ENCODE measurements at places on chromosomes 5 and 9. TPM values are rescaled to one million over a fixed set of nuclear protein-coding genes. Genes with fewer than 3 reads are reported as not detected.

The ANKRD31 gene
- not detected for total RNA-seq

The SPATA31A3 gene
- not detected for total RNA-seq

The PRR16 gene
- total RNA-seq: 2.6 TPM

The DNAJC21 gene
- total RNA-seq: 81.7 TPM

The MCCC2 gene
- 48.2 TPM for total RNA-seq

The BTNL9 gene
- 14.5 TPM for total RNA-seq

The FIBCD1 gene
- not detected for total RNA-seq

GRCh38 chr5:127367946-127368465, 77.4 kb downstream of the MEGF10 start:
- peaks cover 32% of the 10 kb centered on the region for H3K4me1 ChIP-seq
- no peaks in the 10 kb centered on the region for H3K27me3 ChIP-seq
- H3K4me3 ChIP-seq: no peak overlapping the region
- no peak for DNase-seq
- no peaks in the 10 kb centered on the region for H3K36me3 ChIP-seq
- H3K27ac ChIP-seq: no peak overlapping the region

GRCh38 chr5:3075309-3075708, 323.8 kb upstream of the IRX2 start:
- H3K27me3 ChIP-seq: no peaks in the 10 kb centered on the region
- no peak overlapping the region for H3K4me3 ChIP-seq
- no peak overlapping the region for H3K27ac ChIP-seq
- no peaks in the 10 kb centered on the region for H3K36me3 ChIP-seq
- no peaks in the 10 kb centered on the region for H3K4me1 ChIP-seq

DNA sequence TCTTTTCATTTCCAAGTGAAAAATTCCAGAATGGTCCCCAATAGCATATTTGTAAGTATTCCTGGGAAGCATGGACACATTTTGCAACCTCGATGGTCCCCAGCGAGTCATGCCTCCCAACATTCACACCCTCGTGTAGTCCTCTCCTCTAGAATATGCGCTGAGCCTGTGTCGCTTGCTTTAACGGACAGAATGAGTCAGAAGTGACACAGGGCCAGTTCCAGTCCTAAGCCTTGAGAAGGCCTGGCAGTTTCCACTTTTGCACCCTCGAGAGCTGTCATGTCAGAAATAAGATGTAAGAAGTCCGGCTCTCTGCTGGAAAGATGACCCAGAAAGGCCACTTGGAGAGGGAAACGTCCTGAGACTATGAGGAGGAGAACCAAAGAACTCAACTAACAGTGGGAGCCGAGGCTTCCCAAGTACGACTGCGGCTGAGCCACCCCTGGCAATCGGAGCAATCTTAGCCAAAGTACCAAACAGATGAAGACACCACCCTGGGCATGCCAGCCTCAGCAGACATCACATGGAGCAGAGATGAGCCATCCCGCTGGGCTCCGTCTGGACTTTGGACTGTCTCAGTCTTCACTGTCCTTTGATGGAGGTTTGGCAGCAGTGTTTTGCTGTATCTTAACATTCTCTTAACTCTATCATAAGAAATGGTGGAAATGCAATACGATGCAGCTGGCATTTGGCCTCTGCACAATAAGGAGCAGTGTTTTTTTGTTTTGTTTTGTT, 42.6 kb upstream of the GFPT2 start:
- H3K36me3 ChIP-seq: no peaks in the 10 kb centered on the region
- H3K4me3 ChIP-seq: no peak overlapping the region
- no peaks in the 10 kb centered on the region for H3K27me3 ChIP-seq
- DNase-seq: no peak
- H3K27ac ChIP-seq: no peak overlapping the region

GRCh38 chr9:4010309-4010708, 289.6 kb downstream of the GLIS3 start:
- no peak overlapping the region for H3K4me3 ChIP-seq
- H3K36me3 ChIP-seq: no peaks in the 10 kb centered on the region
- H3K27me3 ChIP-seq: no peaks in the 10 kb centered on the region
- H3K4me1 ChIP-seq: no peaks in the 10 kb centered on the region
- H3K27ac ChIP-seq: no peak overlapping the region

DNA sequence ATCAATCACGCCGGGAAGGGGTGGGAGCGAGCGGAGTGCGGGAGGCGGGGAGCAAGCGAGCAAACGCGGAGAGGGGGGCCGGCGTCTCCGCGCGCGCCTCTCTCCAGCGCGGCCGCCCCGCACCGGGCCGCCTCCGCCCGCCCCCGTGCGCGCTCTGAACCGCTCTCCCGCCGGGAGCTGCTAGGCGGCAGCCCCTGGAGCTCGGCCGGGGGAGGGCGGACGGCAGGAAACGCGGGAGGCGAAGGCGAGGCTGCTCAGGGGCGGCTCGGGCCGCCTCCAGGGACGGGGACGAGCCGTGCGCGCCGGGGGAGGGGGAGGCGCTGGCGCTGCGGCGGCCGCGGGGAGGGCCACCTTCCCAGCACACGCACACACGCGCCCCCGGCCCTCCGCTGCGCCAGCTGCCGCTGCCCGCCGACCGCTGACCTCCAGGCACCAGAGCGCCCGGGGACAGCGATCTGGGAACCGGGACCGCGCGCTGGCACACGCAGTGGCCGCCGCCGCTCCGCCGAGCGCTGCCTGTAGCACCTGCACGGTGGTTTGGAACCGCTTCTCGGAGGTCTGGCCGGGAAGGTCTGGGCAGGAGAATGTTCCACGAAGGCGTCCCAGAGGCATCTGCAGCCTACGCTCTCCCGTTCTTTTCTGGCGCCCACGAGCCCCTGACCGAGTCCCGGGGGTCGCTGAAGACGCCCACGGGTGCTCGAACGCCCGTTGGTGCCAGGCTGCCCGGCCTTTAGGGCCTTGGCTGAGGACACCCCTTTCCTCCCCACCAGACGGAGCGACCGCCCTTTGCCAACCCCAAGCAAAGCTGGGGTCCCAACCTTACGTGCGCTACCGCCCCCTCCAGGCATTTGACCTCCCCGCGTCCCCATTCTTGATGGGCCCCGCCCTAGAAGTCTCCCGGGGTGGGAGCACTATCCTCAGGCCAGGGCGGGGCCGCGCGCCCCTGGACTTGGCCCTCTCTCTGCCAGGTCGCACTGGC, at the start of gene GABBR2:
TSS of gene GABBR2 (minus strand) at position 3 of the 979 bp plus-strand sequence. CDS start 198 bp downstream, outside the sequence.
- H3K4me3 ChIP-seq: peak within 1 kb of the TSS; percentile 39
- no peak for DNase-seq
- no peaks in the 10 kb centered on the region for H3K4me1 ChIP-seq
- H3K27me3 ChIP-seq: peaks cover 50% of the 10 kb centered on the region
- no peak within 1 kb of the TSS for H3K27ac ChIP-seq

DNA sequence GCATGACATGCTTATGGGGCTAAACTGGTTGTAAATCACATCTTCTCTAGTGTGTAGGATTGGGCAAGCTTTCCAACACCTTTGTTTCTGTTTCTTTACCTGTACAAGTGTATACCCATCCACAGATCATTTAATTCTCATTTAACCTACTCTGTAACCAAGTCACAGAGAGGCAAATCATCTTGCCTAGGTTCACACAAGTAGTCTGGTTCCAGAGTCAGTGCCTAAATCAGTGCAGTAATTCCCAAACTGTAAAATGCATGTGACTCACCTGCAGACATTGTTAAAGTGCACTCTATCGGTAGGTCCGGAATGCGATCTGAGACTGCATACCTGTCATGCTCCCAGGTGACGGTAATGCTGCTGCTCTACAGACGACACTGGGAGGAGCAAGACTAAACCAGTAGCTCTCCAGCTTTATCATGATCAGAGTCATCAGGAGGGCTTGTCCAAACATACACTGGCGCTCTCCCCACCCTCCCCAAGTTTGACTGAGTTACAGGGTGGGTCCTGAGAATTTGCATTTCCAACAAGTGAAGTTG, 107.9 kb upstream of the FREM1 start:
- H3K4me1 ChIP-seq: no peaks in the 10 kb centered on the region
- H3K4me3 ChIP-seq: no peak overlapping the region
- no peaks in the 10 kb centered on the region for H3K36me3 ChIP-seq
- no peak for DNase-seq

DNA sequence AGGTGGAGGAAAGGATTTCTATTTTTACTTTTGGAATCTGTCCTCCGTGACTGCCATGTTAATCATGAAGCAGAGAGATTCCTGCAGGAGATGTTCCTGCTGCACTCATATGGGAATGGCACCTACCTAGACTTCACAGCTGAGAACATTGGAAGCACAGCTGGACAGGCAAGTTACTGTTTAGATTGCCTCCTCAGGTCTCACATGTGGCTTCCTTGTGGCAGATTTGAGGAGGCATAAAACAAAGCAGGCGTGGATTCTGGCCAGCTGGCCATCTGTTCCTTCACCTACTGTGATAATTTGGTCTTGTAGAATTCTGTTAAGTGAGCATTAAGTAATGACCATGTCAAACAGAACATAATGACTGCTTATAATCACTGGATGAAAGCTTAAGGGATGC, 193.4 kb downstream of the EDIL3 start:
- H3K27ac ChIP-seq: no peak overlapping the region
- no peaks in the 10 kb centered on the region for H3K4me1 ChIP-seq
- no peaks in the 10 kb centered on the region for H3K36me3 ChIP-seq
- no peaks in the 10 kb centered on the region for H3K27me3 ChIP-seq

DNA sequence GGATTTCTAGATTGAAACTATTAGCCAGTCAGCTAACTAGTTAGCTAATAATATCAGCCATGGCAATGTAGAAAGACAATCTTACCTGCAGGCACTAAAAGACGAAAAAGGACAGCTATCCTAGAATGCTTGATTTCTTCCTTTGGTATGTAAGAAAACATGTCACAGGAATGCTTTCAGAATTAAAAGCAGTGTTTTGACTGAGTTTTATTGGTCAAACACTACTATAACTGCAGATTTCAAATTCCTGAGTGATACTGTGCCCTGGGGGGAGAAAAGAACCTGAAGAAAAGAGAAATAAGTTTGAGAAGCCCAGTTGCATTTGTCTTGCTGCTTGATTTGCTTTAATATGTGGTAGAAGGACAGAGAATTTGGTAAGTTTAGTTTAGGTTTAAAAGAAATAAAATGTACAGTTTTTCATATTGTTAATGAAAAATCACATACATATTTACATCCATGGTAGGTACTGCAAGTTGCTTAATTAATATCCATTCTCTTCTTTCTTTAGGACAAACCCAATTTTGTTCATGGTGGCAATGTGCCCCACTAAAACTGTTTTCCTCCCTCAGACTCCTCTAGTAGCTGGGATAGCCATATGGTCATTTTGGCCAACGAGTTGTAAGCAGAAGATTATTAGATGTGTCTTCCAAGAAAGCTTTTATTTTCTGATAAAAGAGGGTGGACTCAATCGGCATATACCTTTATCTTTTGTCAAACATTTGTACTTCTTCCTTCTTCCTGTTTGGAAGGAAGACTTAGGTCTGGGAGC, 4.3 kb upstream of the FAM169A start:
- no peak for DNase-seq
- H3K4me1 ChIP-seq: no peaks in the 10 kb centered on the region
- H3K27ac ChIP-seq: no peak overlapping the region
- H3K27me3 ChIP-seq: peaks cover 23% of the 10 kb centered on the region
- no peaks in the 10 kb centered on the region for H3K36me3 ChIP-seq

Measured in gastrocnemius medialis (tissue), 4 donors.